ENCODE measurements at places on chromosomes 1 and 21.

DNA sequence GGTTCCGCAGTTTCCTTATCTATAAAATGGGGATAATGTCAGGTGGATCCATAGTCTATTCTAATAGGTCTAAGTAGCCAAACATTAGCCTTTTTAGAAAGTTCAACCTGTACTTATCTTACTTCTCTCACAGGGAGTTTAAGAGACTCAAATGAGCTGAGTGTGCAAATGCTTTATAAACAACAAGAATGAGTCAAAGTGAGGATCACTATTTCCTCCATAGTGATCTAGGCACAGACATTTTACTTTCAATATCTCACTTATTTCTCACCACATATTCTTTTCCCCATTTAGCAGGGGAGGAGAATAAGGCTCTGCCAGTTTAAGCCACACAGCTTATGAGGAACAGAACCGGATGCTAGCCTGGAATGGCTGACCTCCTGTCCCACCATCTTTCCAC lies 92.1 kb upstream of the LMO4 start:
- DNase-seq: no peak

- peak; percentile 26 for DNase-seq
These were observed 573 bp downstream of the KLHL21 start for GRCh38 chr1:6601923-6602668.

DNA sequence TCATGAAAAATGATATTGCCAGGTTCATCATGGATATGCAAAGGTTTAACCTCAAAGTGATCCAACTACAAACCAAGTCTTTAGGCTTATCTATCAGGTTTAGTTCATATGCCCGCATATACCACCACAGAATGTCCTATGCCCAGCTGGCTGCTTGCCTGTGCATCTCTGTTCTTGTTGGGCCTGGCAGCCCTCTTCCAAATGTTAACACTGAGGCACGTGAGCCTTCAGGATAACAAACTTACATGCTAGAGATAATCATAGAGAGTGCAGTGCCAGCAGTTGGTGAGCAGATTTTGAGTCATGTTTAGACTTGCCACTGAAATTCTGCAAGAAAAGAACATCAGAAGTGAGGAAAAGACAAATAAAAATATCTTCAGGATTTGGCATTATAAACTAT lies 607.9 kb upstream of the TMPRSS15 start:
- DNase-seq: peak; percentile 20

DNA sequence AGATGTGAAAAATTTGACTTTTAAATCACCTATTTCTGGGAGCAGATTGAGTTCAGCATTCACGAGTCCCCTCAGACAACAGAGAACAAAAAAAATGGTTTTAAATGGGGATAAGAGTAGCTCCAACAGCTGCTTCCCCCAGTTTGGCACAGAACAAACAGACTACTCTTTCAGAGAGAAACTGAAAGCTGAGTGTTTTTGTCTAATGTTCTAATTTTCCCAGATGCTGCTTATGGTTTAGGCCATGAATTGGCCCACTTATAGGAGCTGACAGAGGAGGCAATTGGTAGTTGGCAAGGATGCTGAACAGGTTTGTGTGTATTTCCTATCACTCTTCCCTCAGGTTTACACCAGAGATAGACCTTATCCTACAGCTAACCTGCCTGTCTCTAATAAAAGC lies 1637.4 kb upstream of the PRMT6 start:
- DNase-seq: peak; percentile 65

- no peak for DNase-seq
These were observed 69.3 kb downstream of the SPAG17 start for GRCh38 chr1:118115567-118116295.

GRCh38 chr1:112477550-112477949 lies 31.2 kb upstream of the WNT2B start:
- DNase-seq: no peak

DNA sequence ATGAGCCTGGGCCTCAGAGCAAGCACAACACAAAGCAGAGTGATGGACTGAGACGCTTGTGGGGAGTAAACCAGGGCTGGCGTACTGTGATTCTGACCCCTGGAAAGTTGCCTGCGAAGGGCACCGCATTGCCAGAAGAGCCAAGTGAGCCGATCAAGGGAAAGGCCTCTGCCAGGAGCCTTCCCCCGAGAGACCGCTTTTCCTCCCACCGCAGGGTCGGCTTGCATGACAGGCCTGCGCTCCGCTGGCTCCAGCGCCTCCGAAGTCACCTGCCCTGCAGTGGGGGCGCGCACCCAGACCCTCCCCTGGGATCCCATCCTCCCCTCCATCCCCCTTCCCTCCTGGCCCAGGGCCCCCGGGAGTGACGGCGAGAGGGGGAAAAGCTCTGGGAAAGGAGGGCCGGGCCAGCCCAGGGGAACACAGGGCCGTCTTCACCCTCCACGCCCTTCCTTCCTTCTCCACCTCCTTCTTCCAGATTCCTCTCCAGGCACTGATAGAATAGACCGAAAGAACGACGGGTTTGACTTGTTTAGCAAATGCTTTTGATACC lies 165.0 kb downstream of the TRIM33 start:
- DNase-seq: peak; percentile 52

GRCh38 chr1:65097076-65097475 lies 50.9 kb upstream of the AK4 start:
- DNase-seq: no peak

DNA sequence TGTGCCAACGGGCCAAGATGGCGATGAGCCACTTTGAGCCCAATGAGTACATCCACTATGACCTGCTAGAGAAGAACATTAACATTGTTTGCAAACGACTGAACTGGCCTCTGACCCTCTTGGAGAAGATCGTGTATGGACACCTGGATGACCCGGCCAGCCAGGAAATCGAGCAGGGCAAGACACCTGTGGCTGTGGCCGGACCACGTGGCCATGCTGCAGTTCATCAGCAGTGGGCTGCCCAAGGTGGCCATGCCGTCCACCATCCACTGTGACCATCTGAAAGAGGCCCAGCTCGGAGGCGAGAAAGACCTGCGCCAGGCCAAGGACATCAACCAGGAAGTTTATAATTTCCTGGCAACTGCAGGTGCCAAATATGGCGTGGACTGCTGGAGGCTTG lies 32.2 kb upstream of the GPR137B start:
- DNase-seq: no peak

DNA sequence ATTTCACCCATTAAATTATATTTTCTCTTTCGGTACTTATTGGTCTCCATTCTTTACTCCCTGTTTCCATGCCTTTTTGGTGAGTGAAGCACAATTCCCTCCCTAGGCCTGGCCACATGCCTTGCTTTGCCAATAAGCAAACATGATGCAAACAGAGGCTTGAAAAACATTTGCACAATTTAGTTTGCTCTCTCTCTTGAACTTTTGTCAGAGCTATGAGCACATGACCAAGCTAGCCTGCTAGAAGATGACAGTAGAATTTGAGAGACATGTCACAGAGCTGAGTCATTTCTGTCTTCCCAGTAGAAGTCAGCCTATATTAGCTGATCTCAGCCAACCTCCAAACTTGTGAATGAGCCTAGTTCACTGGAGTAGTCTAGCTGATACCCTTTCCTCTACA lies 24.6 kb downstream of the ANGPTL3 start:
- no peak for DNase-seq

DNA sequence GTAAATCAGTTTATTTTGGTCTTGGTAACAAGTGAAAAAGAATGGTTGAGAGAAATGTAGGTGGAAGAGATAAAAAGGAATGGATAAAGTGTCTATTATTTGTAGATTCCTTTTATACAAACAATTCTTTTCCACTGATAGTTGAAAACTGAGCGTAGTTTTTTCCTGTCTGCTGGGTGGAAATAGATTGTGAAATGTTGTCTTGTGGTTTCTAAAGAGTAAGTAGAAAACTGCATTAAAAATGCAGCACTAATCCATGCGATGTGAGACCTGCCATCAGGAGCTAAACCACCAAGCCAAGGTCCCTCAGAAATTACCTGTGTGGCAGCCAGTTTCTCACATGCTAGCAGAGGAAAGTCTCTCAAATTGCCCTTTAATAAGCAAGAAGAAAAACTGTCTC lies 103.2 kb upstream of the SLC44A3 start:
- DNase-seq: no peak

GRCh38 chr1:207020065-207020708 lies 12.4 kb downstream of the C1orf116 start:
- no peak for DNase-seq

DNA sequence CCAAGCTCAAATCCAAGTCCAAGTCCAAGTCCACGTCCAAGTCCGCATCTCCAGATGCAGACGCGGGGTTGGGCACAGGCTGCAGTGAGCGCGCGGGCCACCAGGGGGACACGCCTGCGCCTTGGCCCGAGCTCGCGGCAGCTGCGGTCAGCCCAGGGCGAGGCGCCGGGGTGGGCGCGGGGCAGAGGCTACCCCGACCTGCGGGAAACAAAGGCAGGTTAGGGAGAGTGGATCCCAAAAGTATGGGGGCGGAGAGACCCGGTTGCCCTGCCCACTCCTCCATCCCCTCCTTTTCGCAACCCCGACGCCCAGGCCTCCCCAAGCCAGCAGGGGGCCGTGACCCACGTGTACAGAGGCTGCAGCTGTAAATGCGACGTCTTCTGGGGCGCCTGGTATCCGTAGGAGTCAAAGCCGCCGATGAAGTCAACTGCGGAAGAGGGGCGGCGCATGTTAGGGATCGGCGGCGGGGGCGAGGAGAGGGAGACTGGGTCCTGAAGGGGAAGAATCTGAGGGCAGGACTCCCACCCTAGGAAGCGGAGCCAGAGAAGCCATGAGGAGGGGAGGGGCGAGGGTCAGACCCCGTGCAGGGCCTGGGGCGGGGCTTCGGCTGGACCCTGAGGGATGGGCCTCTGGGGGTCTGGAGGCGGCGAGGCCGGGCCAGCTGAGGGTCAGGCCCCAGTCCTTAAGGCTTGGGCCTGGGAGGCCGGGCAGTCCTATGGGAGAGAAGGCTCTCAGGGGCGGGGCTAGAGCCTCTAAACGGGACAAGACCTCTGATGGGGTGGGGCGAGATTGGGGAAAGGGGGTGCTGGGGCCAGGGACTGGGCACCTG lies 58.0 kb downstream of the NKAIN1 start:
- peak; percentile 63 for DNase-seq

- no peak for DNase-seq
These were observed 84.7 kb downstream of the FBXO2 start for GRCh38 chr1:11569551-11569950.

Measured in NCI-H1105 treated with DMSO at 0.1 percent for 48 hours (cell line).